ENCODE measurements at places on chromosomes 1 and 21.

DNA sequence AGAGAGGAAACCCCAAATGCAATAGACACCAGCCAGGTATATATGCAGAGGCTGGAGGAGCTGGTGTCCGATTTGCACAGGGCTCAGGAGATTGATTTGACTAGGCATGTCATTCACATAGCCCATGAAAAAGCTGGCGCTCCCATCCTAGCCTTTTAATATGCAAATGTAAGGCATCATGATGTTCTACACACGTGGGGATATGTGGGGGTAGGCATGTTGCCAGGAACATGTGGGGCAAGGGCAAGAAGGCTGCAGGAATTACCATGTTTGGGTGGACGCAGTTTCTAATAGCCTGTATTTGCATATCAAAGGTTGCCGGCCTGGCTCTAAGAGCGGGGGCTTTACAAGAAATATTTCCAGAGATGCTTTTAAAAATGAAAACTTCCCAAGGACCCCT is 11.7 kb upstream of the SH3GLB1 start:
- DNase-seq, result no peak

DNA sequence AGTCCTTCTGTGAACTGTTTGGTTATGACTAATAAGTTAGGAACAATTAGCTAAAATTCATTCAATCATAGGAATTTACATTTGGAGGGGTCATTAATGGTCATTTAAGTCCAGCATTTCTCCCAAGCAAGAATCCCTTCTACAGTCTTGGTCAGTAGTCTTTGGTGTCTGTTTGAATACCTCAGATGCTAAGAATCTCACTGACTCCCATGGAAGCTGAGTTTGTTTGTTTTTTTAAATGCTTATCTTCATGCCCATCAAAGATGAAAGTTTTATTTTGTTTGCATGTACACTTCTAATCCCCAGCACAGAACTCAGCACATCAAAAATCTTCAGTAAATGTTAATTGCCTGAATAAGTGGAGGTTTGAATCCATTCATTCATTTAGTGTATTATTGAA is 41.3 kb upstream of the SLC44A3 start:
- DNase-seq, result no peak

DNA sequence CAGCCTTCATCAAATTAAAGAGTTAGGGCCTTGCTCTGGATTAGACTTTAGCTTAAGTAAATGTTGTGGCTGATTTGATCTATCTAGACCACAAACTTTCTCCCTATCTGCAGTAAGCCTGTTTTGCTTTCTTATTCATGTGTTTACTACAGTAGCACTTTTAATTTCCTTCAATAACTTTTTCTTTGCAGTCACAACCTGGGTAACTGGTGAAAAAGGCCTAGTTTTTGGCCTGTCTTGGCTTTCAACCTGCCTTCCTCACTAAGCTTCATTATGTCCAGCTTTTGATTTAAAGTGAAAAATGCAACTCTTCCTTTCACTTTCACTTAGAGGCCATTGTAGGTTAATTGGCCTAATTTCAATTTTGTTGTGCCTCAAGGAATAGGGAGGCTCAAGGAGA is 12.5 kb upstream of the LPGAT1 start:
- DNase-seq, result no peak

DNA sequence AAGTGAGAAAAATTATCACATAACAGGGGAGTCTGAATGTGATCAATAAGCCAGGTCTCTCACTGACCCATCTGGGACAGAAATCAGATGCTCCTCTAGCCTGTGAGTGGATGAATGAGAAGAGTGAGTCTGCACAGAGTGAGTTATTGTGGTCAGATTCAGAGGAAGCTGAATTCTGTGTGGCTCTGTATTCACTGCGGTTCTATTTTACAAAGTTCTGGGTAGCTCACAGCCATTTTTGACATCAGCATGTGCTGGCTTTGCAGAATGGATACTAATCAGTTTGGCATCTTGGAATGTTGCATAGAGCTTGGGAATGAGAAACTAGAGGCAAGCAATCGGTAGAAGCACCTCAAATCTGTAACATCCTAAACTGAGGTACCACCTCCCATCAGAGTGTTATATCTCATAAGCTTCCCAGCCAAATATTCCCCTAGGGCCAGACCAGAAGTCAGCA is 3.8 kb downstream of the COLGALT2 start:
- DNase-seq, result no peak

DNA sequence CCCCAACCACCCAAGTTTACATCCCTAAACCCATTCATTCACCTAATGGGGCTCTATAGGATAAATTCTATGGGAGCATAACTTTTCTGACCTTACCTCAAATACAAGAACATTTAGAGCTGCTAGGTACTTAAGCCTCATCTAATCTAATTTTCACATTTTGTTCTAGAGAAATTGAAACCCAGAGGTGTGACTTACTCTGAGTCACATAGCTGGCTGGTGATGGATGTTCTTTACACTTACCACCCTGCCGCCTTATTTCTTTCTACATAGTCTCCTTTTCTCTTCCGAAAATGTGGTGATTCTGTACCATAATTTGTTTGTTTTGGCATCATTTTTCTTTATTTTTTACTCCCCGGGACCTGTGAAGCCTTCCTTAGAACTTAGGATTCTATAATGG is 20.3 kb downstream of the TIPRL start:
- no peak for DNase-seq

GRCh38 chr1:211507365-211507764 is 15.4 kb upstream of the RD3 start:
- DNase-seq, result no peak

DNA sequence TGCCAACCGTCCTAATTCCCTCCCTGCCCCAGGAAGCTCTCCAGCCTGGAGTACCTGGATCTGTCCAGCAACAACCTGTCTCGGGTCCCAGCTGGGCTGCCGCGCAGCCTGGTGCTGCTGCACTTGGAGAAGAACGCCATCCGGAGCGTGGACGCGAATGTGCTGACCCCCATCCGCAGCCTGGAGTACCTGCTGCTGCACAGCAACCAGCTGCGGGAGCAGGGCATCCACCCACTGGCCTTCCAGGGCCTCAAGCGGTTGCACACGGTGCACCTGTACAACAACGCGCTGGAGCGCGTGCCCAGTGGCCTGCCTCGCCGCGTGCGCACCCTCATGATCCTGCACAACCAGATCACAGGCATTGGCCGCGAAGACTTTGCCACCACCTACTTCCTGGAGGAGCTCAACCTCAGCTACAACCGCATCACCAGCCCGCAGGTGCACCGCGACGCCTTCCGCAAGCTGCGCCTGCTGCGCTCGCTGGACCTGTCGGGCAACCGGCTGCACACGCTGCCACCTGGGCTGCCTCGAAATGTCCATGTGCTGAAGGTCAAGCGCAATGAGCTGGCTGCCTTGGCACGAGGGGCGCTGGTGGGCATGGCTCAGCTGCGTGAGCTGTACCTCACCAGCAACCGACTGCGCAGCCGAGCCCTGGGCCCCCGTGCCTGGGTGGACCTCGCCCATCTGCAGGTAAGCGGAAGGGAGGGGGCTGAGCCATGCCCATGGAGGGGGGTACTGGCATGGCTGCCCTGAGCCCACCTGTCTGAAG is 16.5 kb downstream of the PODN start:
- no peak for DNase-seq

DNA sequence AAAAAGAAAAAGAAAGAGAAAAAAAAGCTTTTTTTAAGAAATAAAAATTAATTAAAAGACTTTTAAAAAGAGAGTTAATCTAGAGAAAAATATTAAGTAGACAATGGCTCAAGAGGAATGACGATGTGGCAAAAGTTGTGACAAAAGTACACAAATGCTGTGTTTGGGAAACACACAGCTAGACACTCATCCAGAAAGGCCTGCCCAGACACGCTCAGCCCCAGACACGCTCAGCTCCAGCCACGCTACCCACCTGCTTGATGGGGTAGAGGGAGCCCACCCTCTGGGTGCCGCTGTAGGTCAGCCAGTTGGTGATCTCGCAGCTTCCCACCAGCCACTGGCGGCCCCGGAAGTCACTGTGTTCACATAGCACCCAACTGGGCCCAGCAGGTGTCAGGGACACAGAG is 10.2 kb downstream of the CD52 start:
- no peak for DNase-seq

- DNase-seq, result no peak
Measured at GRCh38 chr1:155598842-155599331, 11.1 kb upstream of the MSTO1 start.

- DNase-seq, result no peak
Measured at GRCh38 chr21:29315131-29315749, 16.5 kb downstream of the BACH1 start.

DNA sequence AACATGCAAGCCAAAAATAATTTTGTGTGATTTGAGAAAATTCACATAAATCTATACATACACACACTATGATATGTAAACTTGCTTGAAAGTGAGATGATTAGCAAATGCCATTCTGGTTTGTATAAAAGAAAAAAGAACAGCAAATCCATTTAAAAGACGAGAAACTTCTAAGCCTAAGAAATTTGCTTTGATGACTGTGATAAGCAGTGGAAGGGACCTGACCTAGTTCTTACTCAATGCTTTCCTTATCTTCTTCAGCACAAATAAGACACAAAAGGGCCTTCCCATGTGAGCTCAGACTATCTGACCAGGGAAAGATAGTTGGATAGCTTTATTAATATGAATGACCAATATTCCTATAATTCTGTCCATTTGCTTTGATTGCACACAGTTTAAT is 25.3 kb upstream of the NMNAT2 start:
- DNase-seq, result no peak

- no peak for DNase-seq
Measured at GRCh38 chr1:109497449-109498160, 3.7 kb downstream of the CYB561D1 start.

- DNase-seq, result no peak
Measured at GRCh38 chr21:40938078-40938477, 91.1 kb upstream of the DSCAM start.

DNA sequence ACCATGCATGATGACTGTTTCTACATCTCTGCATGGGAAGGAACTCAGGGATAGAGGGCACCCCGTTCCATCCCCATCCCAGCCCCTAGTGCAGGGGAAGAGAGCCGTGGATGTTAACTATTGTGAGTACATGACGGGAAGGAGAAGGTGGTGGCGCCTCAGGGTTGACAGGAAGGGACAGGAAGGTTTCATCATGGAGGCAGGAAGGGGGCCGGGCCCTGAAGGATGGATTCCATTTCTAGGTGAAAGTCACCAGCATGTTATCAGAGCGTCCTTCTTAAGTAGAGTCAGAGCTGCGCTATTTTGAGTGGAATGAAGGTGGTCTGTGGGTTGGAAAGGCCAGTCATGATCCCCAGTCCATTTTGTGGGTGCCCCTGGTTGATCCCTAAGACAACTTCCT is 25.1 kb upstream of the ZNF648 start:
- no peak for DNase-seq

GRCh38 chr1:17955302-17956285 is 152.0 kb upstream of the IGSF21 start:
- no peak for DNase-seq

DNA sequence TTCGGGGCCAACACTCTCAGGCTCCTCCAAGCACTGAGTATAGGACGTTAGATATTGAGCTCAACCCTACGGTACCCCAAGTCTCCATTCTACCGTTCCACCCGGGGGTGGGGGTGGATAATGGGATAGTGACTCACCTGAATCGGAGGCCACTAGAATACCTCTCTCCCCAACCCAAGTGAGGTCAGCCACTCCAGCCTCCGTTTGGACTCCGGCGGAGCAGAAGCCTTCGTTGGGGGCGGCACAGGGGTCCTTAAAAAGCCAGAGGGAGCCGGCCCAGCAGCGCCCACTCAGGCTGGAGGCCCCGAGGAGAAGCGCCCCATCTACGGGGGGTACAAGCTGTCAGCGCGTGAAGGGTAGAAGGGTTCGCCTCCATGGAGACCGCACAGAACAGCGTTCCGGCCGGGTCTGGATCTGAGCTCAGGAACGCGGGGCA is 556 bp downstream of the WDR77 start:
- DNase-seq, result no peak

DNA sequence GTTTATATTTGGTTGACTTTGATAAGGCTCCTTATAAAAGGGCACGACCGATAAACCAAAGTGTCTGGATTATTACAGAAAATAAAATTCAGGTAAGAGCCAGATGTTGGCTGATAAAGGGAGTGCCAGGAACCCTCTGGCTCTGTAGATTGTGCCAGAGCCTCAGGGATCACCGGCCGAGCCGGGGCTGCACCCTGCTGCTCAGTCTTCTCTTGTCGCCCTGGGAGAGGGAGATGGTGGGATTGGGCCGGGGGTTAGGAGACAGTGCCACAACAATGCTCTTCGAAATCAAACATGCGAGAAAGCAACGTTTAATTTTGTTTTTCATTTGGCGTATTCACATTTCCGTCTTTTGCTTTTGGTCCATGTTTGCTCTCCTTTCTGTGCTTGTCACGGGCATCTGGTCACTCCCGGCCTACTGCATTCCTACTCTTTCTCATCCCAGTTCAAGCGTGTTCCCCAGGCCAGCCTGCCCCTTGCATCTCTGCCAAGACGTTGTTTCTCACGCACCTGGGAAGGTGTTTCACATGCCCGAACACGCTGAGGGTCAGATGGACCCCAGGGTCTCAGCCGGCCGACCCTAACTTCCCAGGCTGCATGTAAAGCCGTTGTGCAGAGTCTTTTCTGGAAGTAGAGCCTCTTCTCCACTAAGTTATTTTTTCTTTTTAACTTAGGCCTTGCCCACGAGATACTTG is 18.8 kb upstream of the C2CD2 start:
- no peak for DNase-seq

DNA sequence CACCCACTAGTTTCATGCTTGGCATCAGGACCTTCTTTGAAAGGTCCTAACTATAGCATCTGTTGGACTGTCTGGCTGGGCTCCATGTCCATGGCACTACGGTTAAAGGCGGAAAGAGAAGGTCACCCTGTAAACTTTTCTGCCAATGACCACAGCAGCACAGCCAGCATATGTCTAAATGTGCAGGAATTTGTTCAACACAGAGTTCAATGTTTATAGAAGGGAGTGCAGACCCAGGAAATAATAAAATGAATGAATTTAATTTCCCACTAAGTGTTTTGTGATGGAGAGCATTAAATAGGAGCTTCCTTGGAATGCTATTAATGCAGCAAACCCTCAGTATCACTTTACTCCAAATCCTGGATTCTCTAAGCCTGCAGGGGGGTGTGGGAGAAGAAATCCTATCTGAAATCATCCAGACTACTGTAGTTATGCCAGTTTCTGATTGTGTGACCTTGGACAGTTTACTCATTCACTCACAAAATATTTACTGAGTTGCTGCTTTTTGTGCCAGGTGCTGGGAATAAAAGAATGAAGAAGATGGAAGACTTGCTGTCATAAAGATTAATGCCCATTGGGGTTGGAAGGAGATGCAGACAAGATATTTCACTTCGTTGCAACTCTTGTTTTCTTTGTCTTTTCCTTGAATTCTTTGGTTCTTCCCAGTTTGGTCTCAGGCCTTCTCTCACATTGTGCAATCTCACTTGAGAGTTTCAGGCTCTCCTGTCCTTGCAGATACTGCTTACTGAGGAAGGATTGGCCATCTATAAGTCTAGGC is 195.0 kb downstream of the ROR1 start:
- no peak for DNase-seq

DNA sequence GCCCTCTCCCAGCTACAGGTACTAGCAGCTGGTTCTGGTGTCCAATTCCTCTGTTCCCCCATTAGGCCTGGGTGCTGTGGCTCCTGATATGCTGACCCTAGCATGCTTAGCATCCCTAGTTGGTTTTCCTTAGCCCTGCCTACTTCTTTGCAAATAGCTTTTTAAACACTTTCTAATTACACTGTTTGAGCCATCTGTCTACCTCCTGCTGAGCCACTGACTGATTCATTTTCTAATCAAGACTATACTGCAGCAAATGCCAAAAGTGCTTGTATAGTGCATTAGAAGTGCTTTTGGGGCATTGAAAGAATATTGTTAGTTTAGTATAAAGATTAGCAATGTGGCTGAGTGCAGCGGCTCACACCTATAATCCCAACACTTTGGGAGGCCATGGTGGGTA is 36.3 kb downstream of the ERICH3 start:
- DNase-seq, result no peak
